ENCODE measurements at places on chromosomes 4 and X.

DNA sequence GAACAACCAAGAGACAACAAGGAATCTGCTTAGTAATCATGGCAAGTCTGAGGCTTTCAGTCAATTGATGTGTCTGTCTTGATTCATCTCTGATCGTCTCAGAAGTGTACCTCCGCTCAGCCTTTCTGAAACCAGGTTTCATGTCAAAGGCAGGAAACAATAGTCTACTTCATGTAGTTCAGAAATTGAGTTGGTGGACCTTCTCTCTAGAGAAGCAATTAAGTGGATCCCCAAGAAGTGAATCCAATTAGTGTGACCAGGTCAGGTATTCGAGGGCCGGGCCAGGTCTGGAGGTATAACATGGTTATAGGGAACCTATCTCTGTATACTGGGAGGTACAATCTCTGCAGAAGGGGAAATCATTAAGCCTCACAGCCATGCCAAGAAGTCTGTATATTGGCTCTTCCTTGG, 32.0 kb downstream of the DAPP1 start:
- no peak for DNase-seq

DNA sequence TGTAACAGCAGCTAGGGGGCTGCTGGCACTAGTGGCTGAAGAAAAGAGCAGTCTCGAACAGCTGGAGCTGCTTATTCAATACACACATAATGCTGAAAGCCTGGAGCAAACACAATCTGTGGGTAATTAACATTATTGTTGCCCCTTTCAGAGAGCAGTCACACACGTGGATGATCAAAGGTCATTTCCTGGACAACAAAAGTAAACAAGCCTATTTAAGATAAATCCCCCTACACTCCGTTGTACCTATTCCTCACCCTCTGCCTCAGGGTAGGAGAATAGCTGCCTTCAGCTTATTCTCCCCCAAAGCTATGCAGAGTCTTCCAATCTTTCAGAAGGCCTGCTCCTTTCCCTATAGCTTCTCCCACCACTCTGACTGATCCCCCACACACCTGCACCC, 803.9 kb downstream of the C4orf33 start:
- DNase-seq = no peak

- no peak for DNase-seq
Measured at GRCh38 chr4:77358315-77358928, 201.4 kb downstream of the CCNG2 start.

- peak; percentile 49 for DNase-seq
Measured at GRCh38 chr4:1285151-1285789, 4.4 kb upstream of the MAEA start.

- no peak for DNase-seq
Measured at GRCh38 chrX:39627257-39627656, 470.5 kb downstream of the BCOR start.

GRCh38 chr4:153409412-153409811, 56.7 kb upstream of the TMEM131L start:
- DNase-seq = no peak

GRCh38 chr4:26978387-26979053, 117.9 kb downstream of the STIM2 start:
- no peak for DNase-seq

DNA sequence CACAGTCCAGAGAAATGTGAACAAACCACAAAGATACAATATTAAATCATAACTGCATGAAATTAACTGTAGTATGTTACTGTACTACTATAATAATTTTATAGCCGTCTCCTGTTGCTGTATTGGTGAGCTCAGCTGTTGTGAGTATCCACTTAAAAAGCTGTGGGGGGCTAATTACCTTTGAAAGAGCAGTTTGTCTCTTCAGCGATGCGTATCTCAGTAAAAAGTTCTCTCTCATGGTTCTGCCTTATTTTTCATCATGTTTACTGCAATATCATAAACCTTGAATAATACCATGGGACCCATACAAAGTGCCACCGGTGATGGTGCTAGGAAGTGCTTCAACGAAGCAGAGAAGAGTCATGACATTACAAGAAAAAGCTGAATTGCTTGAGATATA, 8.4 kb upstream of the MSMO1 start:
- no peak for DNase-seq

GRCh38 chrX:68807818-68808217, 21.0 kb upstream of the EFNB1 start:
- DNase-seq = no peak

GRCh38 chr4:146285037-146285436, 70.7 kb downstream of the REELD1 start:
- no peak for DNase-seq

DNA sequence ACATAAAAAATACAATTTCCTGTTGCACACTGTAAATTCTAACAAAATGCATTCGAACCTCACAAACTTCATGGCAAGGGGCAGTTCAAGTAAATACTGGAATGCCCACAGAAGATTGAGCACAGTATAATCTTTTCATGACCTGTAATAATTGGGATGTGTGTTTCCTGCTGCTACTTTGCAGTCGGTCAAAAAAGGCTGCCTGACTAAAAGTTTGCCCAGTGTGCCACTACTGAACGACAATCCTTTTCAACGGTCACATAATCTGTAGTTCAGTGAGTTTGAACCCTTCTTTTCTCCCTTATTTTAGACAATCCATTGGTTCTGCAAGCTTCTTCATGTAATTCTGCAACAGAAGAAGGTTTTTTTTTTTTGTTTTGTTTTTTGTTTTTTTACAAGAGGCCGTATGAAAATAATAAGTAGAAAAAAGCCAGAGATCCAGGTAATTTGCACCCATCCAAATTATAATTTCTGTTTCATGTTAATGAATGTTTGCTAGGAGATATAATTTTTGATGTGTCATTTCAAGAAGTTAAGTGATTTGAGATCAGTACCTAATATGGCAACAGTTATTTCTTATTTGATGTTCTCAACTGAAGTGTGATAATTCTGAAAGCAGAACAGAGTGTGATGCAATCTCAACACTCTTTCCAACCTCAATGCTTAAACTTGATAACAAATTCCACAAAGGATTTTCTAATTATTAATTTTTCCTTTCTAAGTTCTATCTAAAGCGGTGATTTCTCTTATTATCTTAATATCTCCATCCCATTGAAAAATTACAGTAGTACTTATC, 237.6 kb downstream of the FSTL5 start:
- DNase-seq = no peak

DNA sequence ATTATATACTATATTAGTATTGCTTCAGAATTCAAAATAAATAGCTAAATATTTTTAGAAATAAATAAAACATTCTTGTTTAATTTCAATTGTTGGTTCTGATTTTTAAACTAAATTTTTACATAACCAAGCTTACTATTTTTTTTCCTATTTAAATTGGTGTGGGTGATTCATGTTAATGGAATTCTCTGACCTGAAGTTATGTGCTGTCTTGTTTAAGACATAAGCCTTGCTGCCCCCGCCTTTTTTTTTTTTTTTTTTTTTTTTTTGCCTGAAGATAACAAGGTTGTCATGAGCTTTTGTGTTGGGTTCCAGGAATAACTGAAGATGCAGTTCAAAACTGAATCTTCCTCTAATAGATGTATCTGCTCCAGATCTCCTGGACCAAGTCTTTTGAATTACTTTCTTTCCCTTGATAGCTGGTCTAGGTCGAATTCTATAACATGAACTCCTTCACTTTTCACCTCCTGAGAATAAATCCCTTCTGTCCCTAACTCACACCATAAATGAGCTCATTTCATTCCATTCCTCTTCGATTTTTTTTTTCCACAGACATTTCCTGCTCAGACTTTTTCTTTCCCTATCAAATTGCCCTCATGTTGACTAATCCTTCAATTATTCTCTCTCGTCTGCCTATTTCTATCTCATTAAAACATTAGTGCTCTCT, 261.5 kb upstream of the FTHL17 start:
- DNase-seq = no peak

DNA sequence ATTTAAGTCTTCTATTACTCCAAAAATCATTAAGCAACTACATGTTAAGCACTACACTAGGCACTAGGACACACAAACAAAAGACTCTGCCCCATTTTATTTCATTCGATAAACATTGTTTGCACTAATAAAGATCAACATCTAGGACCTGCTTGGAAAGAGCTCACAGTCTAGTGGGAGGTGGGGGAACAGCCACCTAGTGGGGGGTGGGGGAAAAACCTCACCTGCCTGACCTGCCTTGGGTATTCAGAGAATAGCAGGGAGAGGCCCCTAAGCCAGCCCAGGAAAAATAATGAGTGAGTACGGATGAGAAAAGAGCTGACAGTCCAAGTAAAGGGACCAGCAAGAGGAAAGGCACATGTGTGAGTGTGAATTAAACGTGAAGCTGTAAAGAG, 52.2 kb downstream of the PRDM5 start:
- DNase-seq = no peak

- DNase-seq = peak; percentile 89
Measured at GRCh38 chr4:168831919-168832762, 177.9 kb downstream of the CBR4 start.

- no peak for DNase-seq
Measured at GRCh38 chrX:41870719-41871151, 52.6 kb downstream of the CASK start.

Measured in sciatic nerve (tissue), 2 donors.